SHP77 treated with DMSO at 0.1 percent for 48 hours (cell line): ENCODE measurements at places on chromosomes 4 and X.

GRCh38 chr4:48037117-48037462, 20.5 kb downstream of the NIPAL1 start:
- DNase-seq = no peak

- DNase-seq = no peak
Measured at GRCh38 chrX:93454509-93454908, 218.9 kb downstream of the NAP1L3 start.

- DNase-seq = no peak
Measured at GRCh38 chrX:12269484-12269883, 131.2 kb downstream of the FRMPD4 start.

- no peak for DNase-seq
Measured at GRCh38 chrX:121987163-121987562, 939.8 kb downstream of the GLUD2 start.

GRCh38 chrX:12987900-12988594, 13.1 kb downstream of the TMSB4X start:
- no peak for DNase-seq

- DNase-seq = no peak
Measured at GRCh38 chr4:47493238-47494123, 8.4 kb downstream of the ATP10D start.
